Fibroblast of upper back skin (primary cell): ENCODE measurements at places on chromosomes 2 and 18.
A peak's percentile ranks its signal among the peaks of the same experiment; 100 is the strongest.

- DNase-seq: no peak
Measured at GRCh38 chr18:48794251-48794970, 156.4 kb downstream of the SMAD7 start.

DNA sequence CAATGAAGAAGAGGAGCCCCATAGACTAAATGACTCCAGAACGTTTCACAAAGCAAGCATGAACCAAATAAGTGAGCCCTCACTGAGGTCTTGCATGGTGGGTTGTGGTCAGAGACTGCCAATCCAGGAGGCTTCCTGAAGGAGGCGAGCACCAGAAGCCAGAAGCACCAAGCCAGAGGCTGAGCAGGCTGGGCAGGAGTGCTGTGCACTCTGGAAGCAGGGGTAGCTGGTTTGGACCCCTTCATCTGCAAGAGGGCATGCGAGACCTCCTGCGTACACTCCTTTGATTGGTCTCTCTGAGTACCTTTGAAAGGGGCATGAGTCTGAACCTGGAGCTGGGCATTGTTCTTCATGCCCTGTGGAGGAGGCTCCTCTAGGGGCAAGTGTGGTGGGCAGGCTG lies 192.5 kb downstream of the HAUS1 start:
- no peak for DNase-seq

DNA sequence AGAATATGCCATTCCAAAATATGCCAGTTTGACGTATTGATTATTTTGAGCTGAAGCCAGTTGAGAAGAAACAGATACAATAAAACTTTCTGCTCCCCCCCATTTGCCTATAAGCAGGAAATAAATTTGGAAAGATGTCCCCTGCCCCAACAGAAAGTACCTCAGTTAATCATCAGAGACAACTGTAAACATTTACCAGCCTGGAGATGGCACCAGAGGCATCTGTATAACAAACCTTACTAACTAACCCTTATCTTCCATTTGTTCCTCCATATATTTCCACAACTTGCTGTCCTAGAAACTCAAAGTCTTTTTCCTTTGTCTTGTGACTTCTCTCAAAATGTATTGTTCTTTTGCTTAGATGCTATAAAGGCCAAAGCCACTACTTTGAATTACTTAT lies 93.8 kb downstream of the AKAIN1 start:
- DNase-seq: no peak

GRCh38 chr2:216702756-216703155 lies 7.4 kb upstream of the IGFBP5 start:
- no peak for DNase-seq

- DNase-seq: peak; percentile 92
Measured at GRCh38 chr2:100008956-100009355, 133.4 kb downstream of the AFF3 start.

- no peak for DNase-seq
Measured at GRCh38 chr2:106038601-106039375, 155.3 kb downstream of the UXS1 start.

- DNase-seq: peak; percentile 96
Measured at GRCh38 chr2:195559431-195559914, 97.6 kb upstream of the SLC39A10 start.

- no peak for DNase-seq
Measured at GRCh38 chr2:41187376-41188122, 735.7 kb upstream of the SLC8A1 start.

GRCh38 chr2:183248866-183249567 lies 124.8 kb downstream of the NUP35 start:
- DNase-seq: peak; percentile 45

GRCh38 chr2:44107086-44107740 lies 61.5 kb upstream of the PPM1B start:
- no peak for DNase-seq

DNA sequence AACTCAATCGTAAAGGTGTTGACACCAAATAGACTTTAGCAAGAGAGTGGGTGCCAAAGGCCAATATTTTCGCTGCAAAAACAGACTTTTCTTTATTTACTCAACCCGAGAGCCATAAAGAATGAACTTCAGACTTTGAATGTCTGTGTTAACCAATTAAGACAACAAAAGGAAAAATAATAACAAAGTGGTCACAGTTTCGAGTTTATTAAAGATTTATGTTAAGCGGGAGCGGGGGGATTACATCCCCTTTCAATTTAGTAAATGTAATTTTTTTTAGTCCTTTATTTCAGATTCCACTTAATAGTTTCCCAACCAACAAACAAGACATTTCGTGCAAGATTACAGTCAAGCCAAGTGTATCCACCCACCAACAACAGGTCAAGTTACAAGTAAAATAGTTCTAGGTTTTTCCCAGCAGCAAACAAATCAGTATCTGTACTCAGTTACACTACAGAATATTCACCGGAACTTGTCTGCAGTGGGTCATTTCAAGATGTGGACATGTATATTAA lies 9.0 kb downstream of the CDH2 start:
- DNase-seq: no peak

DNA sequence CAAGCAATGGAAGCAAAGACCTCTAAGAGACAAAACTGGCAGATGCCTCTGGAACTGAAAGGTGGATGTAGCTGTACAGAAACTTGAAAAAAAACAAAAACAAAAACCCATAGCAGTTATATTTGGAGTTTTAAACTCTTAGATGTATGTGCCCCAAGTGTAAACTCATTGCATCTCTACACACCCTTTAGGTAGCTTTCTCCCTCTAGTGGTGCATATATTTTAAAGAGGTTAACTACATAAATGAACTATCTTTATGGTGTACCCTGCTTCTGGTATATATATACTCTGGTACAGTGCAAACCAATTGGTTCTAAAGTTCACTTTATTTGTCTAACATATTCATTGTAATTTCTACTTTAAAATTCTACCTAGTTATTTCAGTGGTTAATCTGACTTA lies 518.2 kb downstream of the NRXN1 start:
- DNase-seq: no peak

DNA sequence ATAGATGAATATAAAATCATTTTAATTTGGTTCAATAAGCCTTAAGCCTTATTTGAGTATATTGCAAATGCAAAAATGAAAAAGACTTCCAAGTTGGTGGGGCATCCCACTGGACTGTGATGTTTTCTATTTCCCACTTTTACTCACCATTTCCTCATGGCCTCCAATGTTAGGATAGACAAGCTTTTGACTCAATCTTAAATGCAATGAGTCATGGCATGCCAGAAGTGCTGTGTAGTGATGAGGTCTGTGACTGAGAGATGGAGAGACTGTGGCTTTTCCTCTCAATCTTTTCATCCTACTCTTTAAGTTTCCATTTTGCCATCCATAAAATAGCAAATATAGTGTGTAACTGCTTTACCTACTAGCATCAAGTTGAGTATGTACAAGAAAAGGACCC lies 1401.2 kb upstream of the CELF4 start:
- no peak for DNase-seq

GRCh38 chr18:38427234-38427633 lies 861.6 kb upstream of the CELF4 start:
- DNase-seq: no peak

- no peak for DNase-seq
Measured at GRCh38 chr18:36977121-36977520, 148.2 kb downstream of the KIAA1328 start.

DNA sequence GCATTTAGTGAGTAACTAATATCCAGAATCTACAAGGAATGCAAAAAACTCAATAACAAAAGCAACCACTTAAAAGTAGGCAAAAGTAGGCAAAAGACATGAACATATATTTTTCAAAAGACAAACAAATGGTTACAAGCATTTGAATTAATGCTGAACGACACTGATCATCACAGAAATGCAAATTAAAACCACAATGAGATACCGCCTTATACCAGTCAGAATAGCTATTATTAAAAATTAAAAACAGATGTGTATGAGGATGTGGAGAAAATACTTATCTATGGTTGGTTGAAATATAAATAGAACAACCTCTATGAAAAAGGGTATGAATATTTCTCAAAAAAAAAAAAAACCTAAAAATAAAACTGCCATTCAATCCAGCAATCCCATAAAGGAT lies 51.7 kb downstream of the SNTG2 start:
- peak; percentile 25 for DNase-seq

GRCh38 chr2:24402242-24403097 lies 42.1 kb upstream of the ITSN2 start:
- no peak for DNase-seq

DNA sequence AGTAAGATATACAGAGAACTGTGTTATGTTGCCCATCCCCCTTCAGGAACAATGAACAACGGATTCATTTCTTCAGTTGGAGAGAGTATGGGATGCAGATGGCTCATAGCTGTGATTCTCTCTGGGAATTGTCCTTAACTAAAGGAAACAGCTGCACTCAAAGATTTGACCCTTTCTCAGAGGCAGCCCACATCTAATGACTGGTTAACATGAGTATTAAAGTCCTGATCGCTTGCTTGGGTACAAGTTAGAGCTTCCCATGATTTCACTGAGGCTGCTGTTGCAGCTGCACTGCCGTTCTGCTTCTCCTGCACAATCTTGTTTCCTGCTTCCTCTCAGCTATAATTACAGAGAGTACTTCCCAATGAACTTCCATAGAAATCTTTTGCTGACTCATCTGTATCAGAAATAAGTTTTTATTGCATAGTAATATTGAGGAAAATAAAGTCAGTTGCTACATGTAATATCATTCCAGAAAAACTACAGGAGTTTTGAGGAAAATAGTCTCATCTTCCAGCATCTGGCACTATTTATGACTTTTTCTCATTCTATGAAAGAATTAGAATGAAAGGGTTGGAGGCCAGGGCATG lies 12.8 kb upstream of the SCN9A start:
- DNase-seq: no peak

GRCh38 chr2:207847098-207847806 lies 77.5 kb upstream of the FZD5 start:
- DNase-seq: no peak

DNA sequence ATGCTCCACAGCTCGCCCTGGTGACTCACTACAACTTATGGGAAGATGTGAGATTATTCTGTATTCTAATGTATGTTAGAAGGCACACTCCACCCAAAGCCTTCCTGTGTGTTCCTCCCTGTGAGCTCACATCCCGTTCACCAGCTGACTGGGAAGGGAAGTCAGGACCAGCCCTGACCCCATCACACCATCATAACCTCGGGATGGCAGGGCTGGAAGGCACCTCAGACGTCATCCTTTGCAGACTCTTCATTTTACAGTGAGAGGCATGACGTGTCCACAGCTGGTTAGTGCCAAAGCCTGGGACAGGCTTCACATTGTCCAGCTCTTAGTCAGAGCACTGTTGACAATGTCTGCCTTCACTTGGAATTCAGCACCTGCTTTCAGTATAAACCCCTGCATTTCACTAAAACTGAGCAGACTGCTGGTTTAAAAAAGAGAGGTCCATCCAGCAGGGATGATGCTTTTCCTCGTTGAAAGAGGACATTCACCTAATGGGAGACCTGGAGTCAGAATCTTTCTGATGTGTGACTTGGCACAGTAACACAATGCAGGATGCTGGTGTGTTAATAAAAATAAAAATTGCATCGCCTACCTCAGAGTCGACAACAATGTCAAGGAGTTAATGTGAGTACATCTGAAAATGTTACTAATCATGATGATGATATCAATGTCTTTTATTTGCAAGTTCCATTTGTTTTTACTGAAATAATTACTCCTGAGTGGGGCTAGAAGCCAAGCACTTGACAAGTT lies 418.0 kb upstream of the TNP1 start:
- DNase-seq: peak; percentile 92

GRCh38 chr18:55557211-55557610 lies 30.8 kb downstream of the TCF4 start:
- DNase-seq: no peak

DNA sequence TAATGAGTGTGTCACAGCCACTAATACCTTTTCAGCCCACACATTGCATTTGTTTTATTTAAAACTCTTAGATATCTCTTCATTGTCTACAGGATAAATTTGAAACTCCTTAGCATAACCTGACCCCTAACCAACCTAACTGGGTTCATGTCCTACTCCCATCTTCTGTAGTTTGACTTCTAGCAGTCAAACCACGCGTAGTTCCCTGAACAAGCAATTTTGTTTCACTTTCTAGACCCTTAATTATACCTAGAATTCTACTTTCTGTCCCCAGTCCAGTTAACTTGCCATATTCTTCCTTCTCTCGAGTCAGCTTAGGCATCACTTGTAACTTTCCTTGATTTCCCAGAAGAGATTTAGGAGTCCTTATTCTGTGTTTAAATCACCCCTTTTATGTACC lies 55.1 kb downstream of the RBBP8 start:
- no peak for DNase-seq

- no peak for DNase-seq
Measured at GRCh38 chr2:186201371-186201770, 284.7 kb upstream of the ZC3H15 start.

DNA sequence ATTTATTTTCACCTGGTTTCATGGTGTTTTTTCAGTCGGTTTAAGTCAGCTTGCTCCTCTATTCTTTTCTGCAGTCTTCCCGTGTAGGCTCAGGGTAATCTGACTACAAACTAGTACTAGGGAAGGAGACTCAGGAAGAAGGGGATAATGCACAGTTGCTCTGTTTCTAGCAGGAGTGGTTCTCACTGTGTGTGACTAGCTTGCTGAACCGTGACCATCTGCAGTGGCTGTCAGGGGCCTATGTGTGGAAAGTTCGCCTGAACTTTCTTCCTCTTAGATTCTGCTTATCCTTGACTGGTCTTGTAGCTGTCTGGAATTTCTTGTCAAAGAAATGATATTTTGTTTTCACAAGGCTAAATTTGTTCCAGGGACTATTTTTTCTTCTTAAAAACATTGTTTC lies 46.3 kb upstream of the AQP4 start:
- DNase-seq: no peak

GRCh38 chr2:225569995-225570394 lies 170.5 kb downstream of the NYAP2 start:
- DNase-seq: no peak

DNA sequence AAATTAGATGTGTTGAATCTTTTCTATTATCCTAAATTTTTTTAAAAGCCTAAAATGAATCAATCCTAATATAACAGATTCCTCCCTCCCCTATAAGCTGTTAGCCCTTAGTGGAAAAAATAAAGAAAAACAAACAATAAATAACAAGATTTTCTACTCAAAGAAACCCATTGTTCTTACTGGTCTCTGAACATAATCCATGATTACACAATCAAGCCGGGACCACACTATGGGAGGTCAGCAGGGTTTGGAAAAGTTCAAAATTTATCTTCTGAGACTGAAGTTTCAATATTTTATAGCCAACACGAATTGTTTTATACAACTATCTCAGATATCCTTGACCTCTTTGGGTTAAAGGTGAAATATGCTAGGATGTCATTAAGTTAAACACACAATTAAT lies 57.9 kb downstream of the DPP4 start:
- DNase-seq: no peak

DNA sequence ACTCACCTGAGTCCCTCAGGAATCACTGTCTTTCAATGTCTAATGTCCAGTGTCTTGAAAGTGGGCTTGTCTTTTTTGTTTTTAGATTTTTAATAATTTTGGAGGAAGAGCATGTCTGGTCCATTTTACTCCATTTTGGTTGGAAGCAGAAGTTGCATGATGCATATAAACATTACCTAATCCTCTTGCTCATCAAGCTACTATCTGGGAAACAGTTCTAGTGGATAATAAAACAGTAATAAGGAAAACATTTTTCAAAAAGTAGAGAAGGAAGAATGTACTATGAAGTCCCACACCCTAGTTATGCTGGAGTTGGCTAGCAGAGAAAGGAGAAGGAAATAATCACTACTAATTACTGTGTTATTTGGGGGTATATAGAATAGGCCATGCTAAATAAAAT lies 263.7 kb downstream of the ETAA1 start:
- DNase-seq: no peak

- DNase-seq: peak; percentile 86
Measured at GRCh38 chr2:196927376-196928225, 1.1 kb upstream of the PGAP1 start.
